Stimulated activated CD8-positive, alpha-beta memory T cell treated with anti-CD3 and anti-CD28 coated beads, Interleukin-4, amount 100 ng/mL, for 1 hour (primary cell): ENCODE measurements at places on chromosomes 2 and 18.

GRCh38 chr2:37541516-37541915 is 129.9 kb downstream of the CDC42EP3 start:
- DNase-seq, result no peak

GRCh38 chr2:138213084-138213483 is 248.8 kb downstream of the HNMT start:
- no peak for DNase-seq

- no peak for DNase-seq
These were observed 44.7 kb downstream of the ANKRD12 start for GRCh38 chr18:9181275-9181674.

GRCh38 chr2:219681694-219682300 is 54.4 kb downstream of the SLC4A3 start:
- DNase-seq, result no peak

DNA sequence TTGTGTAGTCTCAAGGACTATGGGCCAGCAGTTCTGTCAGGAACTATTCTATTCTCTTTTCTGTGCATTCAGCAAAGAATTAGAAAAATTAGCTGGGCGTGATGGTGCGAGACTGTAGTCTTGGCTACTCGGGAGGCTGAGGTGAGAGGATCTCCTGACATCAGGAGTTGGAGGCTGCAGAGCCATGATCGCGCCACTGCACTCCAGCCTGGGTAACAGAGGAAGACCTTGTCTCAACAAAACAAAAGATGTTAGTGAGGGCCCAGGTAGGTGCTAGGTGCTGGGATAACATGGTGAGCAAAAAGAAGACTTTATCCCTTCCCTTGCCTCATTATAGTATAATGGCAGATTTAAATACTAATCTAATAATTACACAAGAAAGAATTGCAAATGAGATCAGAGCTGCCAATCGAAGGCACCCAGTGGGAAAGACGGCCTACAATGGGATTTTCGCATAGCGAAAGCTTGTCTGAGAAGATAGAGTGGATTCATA is 447 bp upstream of the MRPL19 start:
- no peak for DNase-seq
